Activated CD4-positive, alpha-beta memory T cell treated with anti-CD3 and anti-CD28 coated beads for 36 hours (primary cell): ENCODE measurements at places on chromosomes 5 and 9.

- DNase-seq, result no peak
Observed at GRCh38 chr5:122172207-122172606, 42.9 kb downstream of the ZNF474 start.

- DNase-seq, result no peak
Observed at GRCh38 chr5:43619380-43619779, 16.4 kb downstream of the NNT start.

GRCh38 chr5:110757118-110757729 is 18.4 kb downstream of the SLC25A46 start:
- no peak for DNase-seq

- DNase-seq, result no peak
Observed at GRCh38 chr9:12368569-12368968, 324.6 kb upstream of the TYRP1 start.

GRCh38 chr5:156414391-156414790 is 87.4 kb downstream of the SGCD start:
- DNase-seq, result no peak

DNA sequence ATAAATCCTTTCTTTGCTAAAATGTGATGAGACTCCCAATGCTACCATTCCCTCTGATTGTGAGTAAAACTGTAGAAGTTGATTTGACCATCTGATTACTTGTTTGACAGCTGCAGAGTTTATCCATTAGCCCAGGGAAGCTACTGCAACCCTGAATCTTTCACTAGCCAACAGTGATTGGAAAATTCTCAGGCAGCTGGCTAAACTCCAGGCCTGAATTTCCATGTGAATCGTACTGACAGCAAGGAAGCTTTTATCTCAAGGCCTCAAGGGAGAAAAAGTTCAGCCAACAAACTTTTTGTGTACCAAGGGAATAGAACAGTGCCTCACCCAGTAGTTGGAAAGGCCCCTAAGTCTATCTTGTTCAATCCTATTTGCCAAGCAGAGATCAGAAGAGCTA is 246.7 kb upstream of the TRPM3 start:
- DNase-seq, result no peak

DNA sequence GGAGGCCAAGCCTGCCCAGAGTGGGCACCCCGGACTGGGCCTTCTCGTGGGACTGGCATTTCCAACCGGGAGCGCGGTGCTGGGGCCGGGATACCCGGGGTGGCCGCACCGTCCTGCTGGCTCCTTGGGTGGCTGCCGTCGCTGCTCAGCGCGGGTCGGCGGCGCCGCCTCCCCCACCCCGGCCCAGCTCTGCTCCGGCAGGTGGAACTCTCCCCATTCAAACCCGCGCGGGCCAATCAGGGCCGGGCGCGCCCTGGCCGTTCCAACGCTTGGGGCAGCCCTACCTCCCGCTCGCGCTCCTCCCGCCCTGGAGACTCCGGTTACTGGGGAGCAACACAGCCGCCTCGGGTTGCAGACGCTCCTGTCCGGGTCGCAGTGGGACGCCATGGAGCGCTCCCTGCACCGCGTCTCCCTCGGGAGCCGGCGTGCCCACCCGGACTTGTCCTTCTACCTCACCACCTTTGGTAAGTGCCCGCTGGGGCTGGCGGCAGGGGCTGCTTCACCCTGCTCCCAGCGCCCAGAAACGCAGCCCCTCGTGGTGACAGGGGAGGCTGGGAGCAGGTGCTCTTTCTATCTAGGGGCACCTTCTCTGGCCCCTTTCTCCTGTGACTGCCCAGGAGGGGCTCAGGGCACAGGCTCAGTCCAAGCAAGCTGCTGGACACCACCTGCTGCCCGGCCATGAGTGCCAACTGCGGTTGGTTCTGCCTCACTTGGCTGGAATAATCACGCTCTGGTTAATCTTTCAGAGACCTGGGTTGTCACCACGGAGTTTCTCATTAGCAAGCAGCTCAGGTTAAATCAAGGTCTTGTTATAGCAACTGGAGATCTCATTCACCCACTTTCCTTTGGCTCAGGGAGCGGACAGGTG is at the start of gene RGS3:
RGS3 (plus strand) TSS at position 310 of the 868 bp plus-strand sequence; CDS start at position 386, 76 bp downstream.
- no peak for DNase-seq

DNA sequence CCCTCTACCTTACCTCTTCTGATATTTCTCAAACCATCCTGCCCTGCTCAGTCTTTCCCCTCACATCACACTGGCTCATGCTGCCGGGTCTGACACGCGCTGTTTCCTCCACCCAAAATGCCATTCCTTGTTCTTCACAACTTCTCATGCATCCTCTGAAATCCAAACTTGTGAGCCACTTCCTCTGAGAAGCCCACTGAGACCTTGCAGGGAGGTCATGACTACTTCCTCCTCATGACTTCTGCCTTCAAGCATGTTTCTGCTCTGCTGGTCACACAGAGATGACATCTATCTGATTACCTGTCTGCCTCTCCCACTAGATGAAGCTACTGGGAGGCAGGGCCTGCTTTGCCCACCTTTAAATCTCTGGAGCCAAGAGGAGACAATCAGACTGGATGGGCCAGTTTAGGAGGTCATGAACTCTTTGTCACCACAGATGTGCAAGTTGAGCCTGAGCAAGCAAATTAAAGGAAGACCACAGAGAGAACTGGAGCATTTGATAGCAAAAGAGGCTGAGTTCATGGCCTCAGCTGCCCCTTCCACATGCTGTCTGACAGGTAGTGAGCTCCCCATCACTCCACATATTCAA is 119.8 kb upstream of the TBC1D2 start:
- no peak for DNase-seq

- DNase-seq, result no peak
Observed at GRCh38 chr9:121906074-121906870, 186.8 kb downstream of the TTLL11 start.

DNA sequence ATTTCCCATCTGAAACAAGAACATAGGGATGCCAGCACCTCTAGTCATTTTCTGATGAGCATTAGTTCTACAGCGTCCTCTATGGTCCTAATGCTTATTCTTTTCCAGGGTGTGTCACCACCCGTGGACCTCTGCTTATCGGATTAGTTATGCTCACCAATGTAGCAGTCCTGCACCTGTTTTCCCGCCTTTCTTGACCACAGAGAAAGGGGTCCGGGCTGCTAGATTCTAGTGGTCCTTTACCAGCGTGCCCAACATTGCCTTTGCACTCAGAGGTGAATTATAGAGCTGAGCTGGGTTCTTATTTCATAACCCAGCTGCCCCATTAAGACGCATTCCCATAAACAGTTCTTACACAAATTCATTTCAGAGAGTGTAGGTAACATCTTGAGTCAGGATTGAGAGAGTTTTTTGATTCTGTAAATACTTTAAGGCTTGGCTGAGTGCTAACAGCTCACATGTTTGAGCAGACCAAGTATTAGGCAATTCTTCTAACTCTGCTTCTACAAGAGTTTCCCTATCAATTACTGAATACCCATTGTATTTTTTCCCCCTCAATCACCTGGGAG is 2205.1 kb upstream of the C9orf72 start:
- no peak for DNase-seq

- DNase-seq, result no peak
Observed at GRCh38 chr9:34550681-34551270, 28.0 kb upstream of the ENHO start.

DNA sequence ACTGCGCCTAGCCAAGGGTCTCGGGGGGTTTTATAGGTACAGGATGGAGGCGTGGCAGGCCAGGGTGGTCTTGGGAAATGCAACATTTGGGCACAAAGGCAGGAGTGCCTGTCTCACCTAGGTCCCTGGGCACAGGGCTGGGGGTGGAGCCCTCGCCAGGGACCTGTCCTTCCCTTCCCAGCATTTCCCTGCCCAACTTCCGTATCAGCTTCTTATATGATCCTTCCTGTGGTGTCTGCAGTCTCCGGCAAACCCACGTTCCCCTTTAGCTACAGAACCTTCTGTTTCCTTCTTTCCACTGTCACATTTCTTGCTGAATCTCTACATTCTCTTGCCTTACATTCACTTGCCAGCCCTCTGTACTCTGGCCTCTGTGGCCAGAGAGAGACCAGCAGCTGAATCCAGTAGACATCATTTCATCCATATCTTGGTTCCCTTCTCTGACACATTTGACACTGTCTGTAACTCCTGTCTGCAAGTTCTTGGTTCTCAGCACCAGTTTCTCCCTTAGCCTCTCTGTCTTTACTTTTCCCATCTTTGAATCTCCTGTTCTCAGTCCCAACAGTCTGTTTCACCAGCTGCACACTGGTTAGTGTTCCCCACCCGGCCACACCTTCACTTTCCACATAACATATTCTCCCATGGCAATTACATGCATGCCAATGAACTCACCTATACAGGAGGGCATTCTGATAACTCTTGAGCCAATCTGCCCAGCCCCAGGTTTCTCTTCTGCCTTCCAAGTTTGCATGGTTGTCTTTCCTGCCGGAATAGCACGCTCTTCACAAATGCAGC is 134.7 kb upstream of the ZNF608 start:
- no peak for DNase-seq

DNA sequence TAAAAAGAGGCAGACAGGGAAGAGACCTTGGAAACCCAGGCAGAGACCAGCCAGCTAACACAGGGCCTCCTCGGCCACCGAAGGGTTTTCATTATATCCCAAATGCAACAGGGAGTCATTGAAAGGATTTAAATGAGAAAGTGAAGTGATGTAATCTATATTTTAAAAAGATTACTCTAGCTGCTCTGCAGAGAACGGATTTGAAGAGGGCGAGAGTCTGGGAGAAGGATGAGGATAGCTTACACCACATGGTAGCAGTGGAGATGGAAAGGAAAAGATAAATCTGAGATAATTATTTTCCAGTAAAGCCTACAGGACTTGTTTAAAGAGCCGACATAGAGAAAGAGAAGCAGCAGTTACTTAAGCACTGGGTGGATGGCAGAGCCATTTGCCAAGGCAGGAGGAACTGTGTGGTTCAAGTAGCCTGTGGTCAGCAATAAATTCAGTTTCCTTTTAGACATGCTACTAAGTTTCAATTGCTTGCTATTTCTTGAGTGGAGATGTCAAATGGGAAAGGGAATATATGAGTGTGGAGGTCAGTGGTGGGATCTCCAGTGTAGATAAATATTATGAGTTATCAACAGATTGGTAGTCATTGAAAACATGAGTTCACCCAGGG is 9.3 kb downstream of the FBN2 start:
- no peak for DNase-seq

GRCh38 chr5:126519637-126520592 is 75.1 kb downstream of the ALDH7A1 start:
- DNase-seq, result no peak

- peak; percentile 6 for DNase-seq
Observed at GRCh38 chr9:93671020-93671338, 94.6 kb downstream of the PHF2 start.

GRCh38 chr5:126869005-126869451 is 92.1 kb downstream of the LMNB1 start:
- DNase-seq, result peak; percentile 42

GRCh38 chr9:85969727-85970126 is 28.8 kb downstream of the NAA35 start:
- no peak for DNase-seq

DNA sequence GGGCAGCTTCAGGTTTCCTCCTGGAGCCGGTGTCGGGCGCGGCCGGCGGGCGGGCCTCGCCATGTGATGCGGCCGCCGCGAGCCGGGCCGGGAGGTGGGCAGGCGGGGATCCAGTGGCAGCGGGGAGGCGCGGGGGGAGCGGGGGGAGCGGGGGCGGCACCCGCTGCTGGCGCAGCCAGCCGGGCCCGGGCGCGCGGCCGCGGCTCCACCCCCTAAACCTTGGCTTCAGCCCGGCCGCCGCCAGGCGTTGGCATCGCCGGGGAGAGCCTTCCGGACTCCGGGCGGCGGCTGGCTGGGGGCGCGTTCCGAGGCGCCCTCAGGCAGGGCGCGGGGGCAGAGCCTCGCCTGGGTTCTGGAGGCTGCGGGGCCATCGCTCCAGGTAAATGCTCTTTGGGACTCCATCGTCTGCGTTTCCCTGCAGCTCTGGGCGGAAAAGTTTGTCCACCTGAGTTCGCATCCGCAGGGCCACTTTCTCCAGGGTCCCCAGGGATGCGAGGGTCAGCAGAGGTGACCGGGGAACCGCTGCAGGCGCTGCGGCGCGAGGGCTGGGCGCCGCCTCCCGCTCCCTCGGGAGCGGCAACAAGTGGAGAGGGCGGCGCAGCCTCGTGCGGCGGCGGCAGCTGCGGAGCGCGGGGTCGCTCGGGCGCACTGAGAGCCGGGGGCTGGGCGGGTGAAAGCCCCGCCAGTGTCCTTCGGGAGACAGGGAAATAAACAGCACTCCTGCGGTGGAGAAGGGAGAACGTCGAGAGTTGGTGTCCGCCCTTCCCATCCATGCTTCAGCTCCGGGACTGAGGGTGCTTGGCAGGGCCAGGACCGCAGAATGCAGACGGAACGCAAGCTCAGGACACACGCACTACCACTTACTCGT is at the start of gene ARHGEF28:
ARHGEF28 (plus strand) TSS at position 253 of the 868 bp plus-strand sequence. CDS start 58,656 bp downstream, outside the sequence.
- peak; percentile 35 for DNase-seq

GRCh38 chr9:129934041-129934591 is 98.9 kb downstream of the USP20 start:
- no peak for DNase-seq

DNA sequence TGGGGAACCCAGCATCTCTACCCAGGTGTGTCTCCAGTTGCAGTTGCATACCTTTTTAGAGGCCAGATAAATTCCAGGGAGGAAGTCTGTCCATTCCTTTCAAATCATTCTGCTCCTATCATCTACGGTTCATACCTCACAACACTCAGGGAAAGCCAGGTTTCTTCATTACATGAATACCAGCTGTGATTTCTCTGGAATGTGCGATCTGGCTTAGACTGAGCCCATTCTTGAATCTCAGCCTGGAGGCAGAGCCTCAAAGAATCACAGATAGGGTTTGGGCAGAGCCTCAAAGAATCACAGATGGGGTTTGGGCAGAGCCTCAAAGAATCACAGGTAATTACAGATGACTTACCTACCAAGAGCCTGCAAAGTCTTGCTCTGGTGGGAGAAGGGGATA is 7.2 kb downstream of the P4HA2 start:
- no peak for DNase-seq

- DNase-seq, result no peak
Observed at GRCh38 chr5:58764199-58764598, 181.3 kb downstream of the RAB3C start.

- DNase-seq, result no peak
Observed at GRCh38 chr9:107239474-107239873, 43.6 kb upstream of the RAD23B start.

- DNase-seq, result no peak
Observed at GRCh38 chr5:82276800-82277612, 1.1 kb downstream of the RPS23 start.

- DNase-seq, result no peak
Observed at GRCh38 chr9:7656636-7657035, 142.9 kb downstream of the DMAC1 start.

GRCh38 chr9:33291031-33291397 is 698 bp downstream of the NFX1 start:
- DNase-seq, result no peak

- DNase-seq, result no peak
Observed at GRCh38 chr5:74035521-74035937, 409.5 kb downstream of the ARHGEF28 start.

- peak; percentile 20 for DNase-seq
Observed at GRCh38 chr5:119410448-119411159, 41.7 kb upstream of the HSD17B4 start.
